ENCODE measurements at places on chromosomes 13 and 19.

DNA sequence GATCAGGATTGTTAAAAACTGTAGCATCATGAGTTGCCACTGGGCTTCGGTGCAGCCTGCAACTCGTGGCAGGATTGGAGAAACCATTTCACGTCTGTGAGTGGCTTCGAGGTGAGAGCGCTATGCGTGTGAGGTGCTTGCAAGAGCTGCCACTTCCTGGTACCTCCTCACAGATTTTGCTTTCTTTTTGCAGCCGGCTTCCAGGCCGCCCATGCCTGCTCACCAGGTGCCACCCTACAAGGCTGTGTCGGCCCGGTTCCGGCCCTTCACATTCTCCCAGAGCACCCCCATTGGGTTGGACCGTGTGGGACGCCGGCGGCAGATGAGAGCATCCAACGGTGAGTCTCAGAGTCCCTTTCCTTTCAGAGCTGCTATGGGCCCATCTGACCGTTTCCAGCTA, 57.9 kb upstream of the C1QTNF9 start:
- no peak for DNase-seq

DNA sequence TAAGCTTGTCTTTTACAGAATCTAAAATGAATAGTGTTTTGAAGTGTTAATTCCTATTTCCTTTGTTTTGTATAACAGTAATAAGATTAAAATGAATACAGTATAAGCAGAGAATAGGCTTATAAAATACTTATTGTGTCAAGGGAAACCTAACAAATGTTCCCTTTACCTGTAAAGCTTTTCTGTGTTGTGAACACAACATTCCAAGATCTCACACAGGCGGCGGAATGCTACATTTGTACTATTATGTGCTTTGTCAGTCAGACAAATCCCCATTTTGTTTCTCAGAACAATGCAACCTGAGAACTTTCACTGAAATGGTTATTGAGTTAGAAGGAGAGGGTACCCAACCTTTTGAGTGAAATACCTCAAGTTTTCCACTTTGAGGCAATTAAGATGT, 1170.3 kb downstream of the OLFM4 start:
- no peak for DNase-seq

- no peak for DNase-seq
Observed at GRCh38 chr13:30429721-30430694, 7.7 kb downstream of the UBE2L5 start.

GRCh38 chr19:58409010-58409790, 751 bp downstream of the ZNF584 start:
- no peak for DNase-seq

DNA sequence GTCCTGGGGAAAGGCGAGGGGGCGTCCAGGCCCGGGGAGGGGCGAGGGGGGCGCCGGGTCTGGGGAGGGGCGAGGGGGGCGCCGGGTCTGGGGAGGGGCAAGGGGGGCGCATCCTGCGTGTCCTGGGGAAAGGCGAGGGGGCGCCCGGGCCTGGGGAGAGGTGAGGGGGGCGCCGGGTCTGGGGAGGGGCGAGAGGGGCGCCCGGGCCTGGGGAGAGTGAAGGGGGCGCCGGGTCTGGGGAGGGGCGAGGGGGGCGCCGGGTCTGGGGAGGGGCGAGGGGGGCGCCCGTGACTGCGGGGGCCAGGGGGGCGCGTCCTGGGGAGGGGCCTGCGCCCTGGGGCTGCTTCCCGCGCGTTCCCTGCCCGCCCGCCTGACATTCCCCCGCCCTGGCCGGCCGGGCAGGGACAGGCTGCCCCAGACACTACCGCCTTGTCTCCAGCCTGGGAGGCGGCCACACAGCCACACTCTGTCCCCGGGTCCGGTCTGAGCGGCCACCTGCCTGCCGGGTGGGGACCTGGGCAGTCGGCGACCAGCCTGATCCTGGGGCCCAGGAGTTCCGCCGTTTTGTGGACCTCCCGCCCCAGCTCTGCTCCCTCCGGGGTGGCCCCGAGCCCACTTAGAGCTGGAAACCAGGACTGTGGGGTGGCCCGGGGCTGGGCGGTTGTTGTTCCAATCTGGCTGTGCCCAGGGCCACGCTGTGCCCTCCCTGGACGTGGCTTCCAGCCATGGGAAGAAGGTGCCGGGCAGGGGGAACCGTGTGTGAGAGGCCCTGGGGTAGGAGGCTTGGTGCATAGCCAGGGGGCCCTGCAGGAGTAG, 11.8 kb downstream of the PALM start:
- DNase-seq, result no peak

DNA sequence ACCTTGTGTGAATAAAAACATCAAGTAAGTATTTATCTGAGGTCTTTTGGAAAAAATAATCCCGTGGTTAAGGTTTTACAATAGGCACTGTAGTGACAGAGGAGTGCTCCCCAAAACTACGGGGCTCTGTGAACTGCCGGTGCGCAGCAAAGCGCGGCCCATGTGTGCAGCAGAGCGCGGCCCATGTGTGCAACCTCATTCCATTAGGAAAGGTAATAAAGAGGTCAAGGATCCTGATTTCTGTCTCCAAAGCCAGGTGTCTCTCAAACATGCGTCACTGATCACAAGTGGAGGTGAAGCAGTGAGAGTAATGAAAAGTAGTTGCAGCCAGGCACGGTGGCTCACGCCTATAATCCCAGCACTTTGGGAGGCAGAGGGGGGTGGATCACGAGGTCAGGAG, 58.7 kb downstream of the MRPL57 start:
- DNase-seq, result no peak

DNA sequence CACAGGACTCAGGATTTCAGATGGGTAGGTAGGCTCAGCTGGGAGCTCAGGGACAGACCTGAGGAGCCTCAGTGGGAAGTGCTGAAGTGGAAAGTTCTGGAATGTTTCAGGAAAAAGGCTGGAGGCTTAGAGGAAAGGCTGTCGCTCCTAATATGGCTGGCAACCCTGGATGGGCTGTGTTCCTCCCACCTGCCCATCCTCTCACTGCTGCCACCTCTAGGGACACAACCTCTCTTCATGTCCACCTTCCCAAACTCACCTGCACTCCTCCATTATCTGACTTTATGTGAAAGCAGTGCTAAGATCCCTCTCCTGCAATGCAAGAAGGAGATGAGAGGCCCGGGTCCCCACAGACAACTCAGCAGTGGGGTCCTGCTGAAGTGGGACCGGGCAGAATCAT, 5.8 kb upstream of the CEACAM21 start:
- no peak for DNase-seq

Measured in NCI-H1048 (cell line).